ENCODE measurements at places on chromosomes 1 and 21.
A peak's percentile ranks its signal among the peaks of the same experiment; 100 is the strongest.

DNA sequence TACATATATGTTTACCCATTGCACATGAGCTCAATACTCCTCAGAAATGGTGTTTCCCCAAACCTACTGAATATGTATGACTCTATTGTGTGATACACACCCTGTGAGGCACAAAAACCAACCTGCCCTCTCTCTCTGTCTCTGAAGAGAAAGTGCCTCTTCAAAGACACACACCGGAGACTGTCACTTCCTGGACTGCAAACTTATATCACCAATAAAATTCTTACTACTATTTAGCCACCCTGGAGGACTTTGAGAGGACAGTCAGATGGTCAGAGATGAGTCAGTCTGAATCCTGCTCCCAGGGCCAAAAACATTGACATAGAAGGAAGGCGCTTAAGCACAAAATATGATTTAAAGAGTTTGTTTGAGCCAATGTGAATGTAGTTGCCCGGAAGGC lies 110.4 kb downstream of the PPIAL4G start:
- peak; percentile 69 for DNase-seq

- DNase-seq, result no peak
Measured at GRCh38 chr1:87140831-87141540, 187.7 kb upstream of the LMO4 start.

DNA sequence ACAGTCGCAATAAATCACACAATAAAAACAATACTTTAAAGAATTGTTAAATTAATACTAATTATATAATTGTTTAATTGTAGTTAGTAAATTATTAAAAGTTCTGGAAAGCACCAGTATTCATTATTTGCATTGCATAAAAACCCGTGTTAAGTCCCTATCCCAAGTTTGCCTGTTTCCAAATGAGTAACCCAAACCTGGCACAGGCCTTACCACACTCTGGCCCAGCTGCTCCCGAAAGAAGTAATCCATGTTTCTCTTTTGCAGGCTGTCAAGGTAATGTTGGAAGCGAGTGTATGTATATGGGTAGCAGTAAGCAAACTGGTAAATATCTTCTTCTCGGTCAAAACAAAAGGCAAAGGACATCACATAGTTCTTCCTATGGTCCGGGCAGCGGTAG lies 268.7 kb upstream of the BEND5 start:
- DNase-seq, result no peak

- peak; percentile 37 for DNase-seq
Measured at GRCh38 chr1:101291562-101292380, 55.0 kb downstream of the S1PR1 start.

- no peak for DNase-seq
Measured at GRCh38 chr1:203142124-203142523, 14.6 kb downstream of the ADORA1 start.

- no peak for DNase-seq
Measured at GRCh38 chr1:179823693-179824092, 53.9 kb downstream of the TOR1AIP2 start.

GRCh38 chr1:75342786-75343185 lies 208.6 kb downstream of the LHX8 start:
- no peak for DNase-seq

- no peak for DNase-seq
Measured at GRCh38 chr1:40954626-40955025, 24.9 kb upstream of the CTPS1 start.

DNA sequence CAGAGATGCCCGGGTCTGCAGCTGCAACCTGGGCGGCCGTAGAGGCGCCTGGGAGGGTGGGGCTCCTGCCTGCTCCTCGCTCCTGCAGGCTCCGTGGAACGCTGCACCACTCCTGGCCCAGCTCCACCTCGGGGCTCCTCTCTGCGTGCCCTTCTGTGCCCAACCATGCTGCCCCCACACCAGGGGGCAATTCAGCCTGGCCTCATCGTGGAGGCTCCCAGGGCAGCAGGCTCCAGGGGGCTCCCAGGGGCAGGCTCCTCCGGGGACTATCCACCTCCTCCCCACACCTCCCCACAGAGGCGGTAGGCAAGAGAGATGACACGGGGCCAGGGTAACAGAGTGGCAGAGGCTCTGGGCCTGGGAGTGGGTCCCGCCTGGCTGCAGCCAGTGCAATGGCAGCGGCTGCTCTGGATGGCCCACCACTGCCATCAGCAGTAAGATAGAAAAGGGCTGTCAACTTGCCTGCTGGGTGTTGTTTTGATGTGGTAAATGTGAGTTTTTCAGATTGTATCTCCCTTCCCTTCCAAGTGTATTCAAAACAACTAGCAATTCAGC lies 22.4 kb upstream of the LRRC8C start:
- DNase-seq, result peak; percentile 63

- DNase-seq, result no peak
Measured at GRCh38 chr1:3179471-3179870, 110.5 kb downstream of the PRDM16 start.

DNA sequence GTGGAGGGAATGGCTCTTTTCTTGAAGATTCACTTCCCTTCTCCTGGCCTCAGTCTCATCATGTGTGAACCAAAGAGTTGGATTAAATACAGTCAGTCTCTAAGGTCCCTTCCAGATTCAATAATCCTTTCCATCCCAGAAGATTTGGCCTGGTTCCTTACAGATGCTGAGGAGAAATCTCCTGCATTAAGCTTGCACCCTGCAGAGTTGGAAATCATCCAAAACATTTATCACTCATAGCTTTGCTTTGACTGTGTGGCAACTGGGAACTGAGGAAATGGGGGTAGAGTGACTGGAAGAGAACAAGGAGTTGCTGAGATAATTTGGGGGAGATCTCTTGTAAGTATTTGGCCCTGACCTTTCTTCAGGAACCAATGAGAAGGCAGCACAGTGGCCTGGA lies 220.5 kb upstream of the SGIP1 start:
- DNase-seq, result no peak

DNA sequence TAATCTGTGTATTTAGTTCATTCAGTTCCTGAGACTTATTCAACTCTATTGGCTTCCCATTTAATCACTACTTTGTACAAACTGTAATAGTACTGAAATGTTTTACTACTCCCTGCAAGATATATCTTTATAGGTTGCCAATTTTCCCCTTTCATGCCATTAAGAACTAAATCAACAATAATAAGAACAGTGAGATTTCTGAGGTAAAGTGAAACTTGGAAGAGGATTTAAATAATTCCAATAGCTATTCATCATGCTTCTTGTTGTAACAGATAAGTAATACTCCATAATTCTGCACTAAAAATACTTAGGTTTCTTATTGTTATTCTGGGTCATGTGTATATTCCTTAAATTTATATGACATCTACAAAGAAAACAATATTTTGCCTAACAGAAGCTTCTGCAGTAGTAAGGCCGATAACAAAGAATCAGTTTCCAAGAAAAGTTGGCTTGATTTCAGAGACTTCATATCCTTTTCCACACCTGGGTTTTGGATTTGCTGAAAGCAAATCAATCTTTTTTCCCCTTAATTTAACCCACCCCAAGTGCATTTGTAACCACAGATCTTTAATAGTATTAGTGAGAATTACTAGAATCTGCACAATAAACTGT lies 258.3 kb downstream of the FAF1 start:
- DNase-seq, result no peak

DNA sequence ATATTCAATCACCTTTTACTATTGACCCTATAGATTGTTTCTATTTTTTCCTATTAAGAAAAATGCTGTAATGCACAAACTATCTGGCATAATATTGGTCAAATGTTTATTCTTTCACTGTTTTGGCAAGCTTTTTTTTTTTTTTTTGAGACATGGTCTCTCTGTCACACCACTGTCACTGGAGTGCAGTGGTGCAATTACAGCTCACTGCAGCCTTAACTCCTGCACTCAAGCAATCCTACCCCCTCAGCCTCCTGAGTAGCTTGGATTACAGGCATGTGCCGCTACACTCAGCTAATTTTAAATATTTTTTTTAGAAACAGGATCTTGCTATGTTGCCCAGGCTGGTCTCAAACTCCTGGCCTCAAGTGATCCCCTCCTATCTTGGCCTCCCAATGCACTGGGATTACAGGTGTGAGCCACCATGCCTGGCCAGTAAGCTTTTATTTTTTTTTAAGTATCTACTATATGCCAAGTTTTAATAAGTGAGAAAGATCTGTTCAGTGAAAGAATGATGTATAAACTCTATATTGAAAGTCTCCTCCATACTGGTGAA lies 3.4 kb downstream of the CDC7 start:
- DNase-seq, result no peak

DNA sequence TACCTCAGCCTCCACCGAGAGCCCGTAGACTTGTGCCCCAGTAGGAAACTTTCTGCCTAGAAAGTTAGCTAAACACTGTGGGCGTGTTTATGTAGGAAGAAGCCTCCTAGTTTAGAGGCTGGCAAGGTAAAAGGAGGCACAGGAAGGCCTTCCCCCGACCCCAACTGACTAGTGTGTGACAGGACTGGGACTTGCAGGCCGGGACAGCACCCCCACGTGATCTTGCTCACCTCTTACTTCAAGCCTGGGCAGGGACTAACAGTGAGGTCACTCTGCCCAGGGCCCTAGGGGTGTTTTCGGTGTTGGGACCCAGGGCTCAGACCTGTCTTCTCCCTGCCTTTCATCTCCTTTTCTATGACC lies 392 bp upstream of the TAGLN2 start:
- DNase-seq, result no peak

- DNase-seq, result peak; percentile 83
Measured at GRCh38 chr1:150151291-150152181, 1.8 kb downstream of the PLEKHO1 start.
